Sciatic nerve (tissue), 2 donors: ENCODE measurements at places on chromosomes 5 and 9. TPM values are rescaled to one million over a fixed set of nuclear protein-coding genes. Genes with fewer than 3 reads are reported as not detected.
A peak's percentile ranks its signal among the peaks of the same experiment; 100 is the strongest.

- no peak for DNase-seq
These were observed 19.6 kb downstream of the PJA2 start for GRCh38 chr5:109390188-109390587.

DNA sequence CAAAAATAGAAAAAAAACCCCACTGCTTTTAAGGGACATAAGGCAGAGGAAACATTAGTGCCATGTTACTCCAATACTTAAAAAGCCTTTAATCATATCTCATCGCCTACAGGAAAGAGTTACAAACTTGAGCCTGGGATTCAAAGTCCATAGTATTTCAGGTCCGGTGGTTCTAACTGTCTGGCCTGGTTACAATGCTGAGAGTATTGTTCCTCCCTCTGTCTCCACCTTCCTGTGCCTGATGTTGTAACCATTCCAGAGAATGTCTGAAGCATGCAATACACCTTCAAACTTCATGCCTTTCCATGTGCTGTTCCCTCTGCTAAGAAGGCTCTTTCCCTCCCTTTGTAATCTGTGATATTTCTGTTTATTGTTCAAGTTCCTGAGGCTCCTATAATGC is 41.6 kb upstream of the SLC36A2 start:
- DNase-seq: no peak

- DNase-seq: no peak
These were observed 34.6 kb downstream of the OXCT1 start for GRCh38 chr5:41835645-41836044.

- no peak for DNase-seq
These were observed 463.6 kb upstream of the DAP start for GRCh38 chr5:11224436-11225187.

Gene GABRA1
- total RNA-seq: not detected

Gene CIZ1
- total RNA-seq: 140 TPM

Gene TAF11L10
- not detected for total RNA-seq

GRCh38 chr9:134306636-134307600 is 19.3 kb upstream of the RXRA start:
- peak; percentile 35 for DNase-seq

DNA sequence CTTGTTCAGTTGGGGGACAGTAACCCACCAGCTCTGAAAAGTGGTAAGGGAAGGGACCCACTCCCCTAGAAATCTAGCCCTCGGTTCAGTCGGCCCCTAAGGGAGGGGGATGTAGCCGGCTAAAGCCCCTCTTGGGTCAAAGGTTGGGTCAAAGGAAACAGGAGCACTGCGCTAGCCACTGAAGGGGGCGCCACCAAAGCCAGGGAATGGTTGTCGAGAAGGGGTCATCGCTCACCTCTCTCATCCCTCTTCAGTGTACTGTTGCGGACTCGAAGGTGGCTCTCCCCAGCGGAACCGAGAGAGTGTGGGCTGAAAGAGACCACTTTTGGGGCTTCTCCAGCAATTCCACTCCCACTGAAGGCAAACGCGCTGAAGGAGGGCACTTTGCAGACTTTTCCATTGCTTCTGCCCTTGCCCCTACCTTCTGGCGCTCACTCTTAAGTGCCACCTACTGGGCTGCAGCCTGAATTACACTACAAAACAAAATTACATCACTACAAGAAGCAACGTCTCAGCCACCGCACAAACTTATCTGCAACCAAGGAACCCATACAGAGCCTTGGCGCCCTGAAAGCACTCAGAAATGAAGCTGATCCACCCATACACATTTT is 396.9 kb downstream of the PDE4D start:
- DNase-seq: no peak

DNA sequence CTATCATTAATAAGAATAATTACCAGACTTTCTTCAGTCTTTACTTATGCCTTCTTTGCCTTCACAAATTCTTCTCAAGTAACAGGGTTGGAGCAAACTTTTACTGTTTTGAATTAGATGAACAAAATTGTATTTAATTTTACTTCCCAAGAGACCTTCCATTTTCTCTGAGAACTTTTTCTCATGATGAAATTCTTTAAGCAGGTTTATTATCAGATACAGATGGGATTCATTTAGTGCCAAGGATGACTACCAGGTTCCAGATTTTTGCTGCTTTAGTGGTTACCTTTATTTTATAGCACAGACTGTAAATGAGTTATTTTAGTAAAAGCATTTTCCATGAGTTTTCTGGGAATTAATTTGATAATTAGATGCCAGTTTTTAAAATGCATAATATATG is 125.1 kb downstream of the GDNF start:
- no peak for DNase-seq

- peak; percentile 63 for DNase-seq
These were observed 599 bp downstream of the RAD1 start for GRCh38 chr5:34914671-34915138.

DNA sequence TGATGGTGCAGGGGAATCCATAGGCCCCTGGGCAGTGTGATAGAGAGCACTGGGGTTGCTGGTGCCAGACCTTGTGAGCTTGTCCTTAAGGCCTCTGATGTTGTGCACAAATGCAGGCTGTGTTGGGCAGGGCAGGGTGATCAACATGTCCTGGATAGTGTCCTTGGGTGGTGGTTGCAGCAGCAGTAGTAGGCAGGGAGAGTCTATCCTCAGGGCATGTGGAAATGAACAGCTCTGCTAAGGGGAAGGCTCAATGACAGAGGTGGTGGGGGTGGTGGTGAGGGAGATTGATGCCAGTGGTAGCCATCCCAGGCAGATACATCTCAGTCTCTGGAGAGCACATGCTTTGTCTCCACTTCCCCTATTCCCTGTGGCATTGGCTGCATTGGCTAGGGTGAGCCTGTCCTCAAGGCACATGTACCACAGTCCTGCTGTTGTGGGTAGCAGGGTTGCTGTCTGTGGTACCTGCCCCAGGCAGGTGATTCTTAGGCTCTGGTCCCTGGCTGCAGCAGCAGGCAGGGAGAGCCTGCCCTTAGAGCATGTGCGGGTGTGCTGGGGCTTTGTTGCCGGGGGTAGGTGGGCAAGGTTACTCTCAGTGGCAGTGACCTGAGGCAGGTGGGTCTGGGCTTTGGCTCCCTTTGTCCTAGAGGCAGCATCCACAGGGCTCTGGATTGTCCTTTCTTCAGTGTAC is 111.1 kb downstream of the WDR70 start:
- no peak for DNase-seq

Gene ADAMTS2
- 25.3 TPM for total RNA-seq

Gene LCN10
- total RNA-seq: 5.5 TPM

GRCh38 chr5:53930457-53930856 is 370.0 kb downstream of the NDUFS4 start:
- no peak for DNase-seq

DNA sequence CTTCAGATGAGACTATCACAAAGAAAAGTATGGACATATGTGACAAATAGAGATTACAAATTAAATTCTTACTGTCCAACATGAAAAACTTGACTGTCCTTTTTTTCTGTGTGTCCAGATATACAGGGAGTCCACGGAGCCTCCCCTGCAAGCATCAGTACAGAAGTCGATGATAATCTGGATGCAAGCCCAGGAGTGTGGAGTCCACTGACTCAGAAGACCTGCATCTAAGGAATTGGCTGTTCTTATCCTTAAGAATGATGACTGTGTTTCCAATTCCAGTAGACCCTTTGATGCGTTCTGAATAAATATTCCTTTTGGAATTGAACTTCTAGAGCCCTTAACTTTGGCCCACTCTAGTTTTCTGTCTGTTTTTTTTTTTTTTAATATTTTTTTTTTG is 56.7 kb upstream of the TAF11L2 start:
- no peak for DNase-seq

Gene CFAP77
- total RNA-seq: not detected

Gene MGAT4B
- total RNA-seq: 71.7 TPM

Gene PAXX
- total RNA-seq: 46.6 TPM

Gene SMC5
- total RNA-seq: 52.9 TPM

DNA sequence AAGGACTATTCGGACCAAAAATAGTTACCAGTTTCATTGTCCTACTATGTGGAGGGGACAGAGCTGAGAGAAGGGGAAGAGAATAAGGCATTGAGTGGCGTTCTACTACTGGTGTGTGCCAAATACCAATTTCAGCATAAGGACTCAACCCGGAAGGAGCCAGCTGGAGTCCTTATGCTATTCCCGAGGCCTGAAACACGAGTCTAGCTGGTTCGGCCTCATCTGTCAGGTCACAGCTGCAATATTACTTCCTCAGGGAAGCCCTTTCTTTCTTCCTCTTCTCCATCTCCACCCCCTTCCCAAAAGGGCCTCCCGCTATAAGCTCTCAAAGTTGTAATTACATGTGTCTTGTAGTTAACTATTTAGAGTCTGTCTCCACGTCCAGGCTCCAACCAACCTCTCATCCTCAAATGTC is 20.5 kb upstream of the FER start:
- DNase-seq: no peak

DNA sequence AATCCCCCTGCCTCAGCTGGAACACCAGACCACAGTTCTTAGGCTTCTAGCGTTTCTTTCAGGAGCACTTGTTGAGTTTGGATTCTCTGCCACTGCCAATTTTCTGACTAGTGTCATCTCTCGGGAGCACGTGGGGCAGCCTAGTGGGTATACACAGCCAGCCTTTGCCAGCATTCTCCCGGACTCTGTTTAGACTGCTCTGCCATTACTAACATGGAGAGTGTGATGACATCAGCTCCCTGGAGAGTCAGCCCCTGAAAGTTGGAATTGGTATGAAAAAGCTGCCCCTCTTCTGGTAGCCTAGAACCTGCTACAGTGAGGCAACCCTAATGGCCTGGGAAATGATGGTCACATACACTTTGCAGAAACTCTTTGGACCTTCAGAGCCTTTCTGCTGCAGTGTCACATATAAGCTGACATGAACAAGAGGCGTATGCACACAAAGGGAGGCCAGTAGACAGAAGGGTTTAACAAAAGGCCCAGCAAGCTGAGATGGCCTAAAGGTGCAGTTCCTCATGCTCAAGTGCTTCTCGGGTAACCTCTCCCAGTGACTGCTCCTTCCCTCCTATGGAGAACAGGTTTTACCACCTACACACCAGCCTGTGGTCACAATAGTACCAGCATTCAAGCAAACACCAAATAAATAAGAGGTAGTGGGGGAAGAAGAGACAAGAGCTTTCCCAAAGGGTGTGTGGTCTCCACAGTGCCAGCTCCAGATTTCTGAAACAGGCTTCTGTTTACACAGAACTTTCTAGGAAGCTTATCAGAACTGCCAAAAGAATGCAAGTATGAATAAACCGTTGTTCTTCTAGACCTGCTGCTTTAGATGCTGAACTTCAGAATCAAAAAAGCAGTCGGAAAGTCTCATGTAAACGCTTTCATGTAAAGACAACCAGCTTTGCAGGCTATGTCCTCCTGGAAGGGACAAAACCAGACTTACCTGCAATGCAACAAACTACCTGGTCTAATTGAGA is 16.5 kb downstream of the SPACA9 start:
- DNase-seq: no peak

GRCh38 chr5:53873235-53873634 is 312.8 kb downstream of the NDUFS4 start:
- DNase-seq: no peak

DNA sequence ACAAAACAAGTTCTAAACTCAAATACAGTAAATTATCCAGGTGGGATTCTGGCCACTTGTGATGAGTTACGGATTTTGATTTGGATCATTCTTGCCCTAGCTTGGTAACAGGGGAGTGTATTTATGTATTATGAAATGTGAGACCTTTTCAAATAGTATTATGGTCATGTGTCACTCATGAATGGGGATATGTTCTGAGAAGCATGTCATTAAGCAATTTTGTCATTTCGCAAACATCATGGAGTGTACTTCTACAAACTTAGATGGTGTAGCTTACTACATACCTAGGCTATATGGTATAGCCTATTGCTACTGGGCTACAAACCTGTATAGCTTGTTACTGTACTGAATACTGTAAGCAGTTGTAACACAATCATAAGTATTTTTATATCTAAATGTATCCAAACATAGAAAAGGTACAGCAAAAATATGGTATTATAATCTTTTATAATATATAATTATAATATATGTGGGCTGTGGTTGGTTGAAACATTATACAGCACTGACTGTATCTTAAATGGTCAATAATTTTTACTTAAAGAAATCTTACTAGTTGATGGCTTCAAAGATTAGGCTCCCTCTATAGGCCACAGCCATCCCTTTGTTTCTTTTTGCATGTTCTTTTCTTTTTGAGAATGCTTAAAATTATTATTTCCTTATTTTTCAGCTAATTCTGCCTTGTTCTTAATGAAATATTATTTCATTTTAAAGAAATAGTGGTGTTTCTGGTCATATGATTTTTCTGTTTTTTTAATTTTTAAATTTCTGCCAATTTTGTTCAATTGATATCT is 128.4 kb downstream of the MAST4 start:
- DNase-seq: no peak

Gene PFN3
- not detected for total RNA-seq

DNA sequence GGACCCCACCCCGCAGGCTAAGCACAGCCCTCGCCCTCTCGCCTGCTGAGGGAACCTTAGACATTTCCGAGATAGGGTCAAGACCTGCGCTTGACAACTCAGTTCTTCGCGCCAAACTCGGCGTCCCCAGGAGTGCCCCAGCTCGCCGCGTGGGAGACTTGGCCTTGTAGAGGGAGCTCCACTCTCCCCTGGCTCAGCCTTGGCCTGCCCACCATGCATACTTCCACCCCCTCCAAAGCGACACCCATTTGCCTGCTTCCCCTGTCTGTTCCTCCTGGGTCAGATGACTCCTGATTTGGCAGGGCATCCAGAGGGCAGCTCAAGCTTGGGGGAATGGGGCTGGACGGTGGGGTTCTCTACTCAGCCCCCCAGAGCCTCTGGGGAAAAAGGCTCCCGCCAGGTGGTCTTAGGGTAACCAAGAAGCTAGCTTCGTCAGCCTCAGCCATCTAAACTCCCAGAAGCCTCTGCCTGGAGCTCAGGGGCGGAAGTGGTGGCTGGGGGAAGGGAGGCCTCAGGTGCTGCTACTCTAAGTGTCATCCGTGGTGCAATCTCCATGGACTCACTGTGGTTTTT is 560 bp downstream of the DOCK2 start:
- DNase-seq: no peak

DNA sequence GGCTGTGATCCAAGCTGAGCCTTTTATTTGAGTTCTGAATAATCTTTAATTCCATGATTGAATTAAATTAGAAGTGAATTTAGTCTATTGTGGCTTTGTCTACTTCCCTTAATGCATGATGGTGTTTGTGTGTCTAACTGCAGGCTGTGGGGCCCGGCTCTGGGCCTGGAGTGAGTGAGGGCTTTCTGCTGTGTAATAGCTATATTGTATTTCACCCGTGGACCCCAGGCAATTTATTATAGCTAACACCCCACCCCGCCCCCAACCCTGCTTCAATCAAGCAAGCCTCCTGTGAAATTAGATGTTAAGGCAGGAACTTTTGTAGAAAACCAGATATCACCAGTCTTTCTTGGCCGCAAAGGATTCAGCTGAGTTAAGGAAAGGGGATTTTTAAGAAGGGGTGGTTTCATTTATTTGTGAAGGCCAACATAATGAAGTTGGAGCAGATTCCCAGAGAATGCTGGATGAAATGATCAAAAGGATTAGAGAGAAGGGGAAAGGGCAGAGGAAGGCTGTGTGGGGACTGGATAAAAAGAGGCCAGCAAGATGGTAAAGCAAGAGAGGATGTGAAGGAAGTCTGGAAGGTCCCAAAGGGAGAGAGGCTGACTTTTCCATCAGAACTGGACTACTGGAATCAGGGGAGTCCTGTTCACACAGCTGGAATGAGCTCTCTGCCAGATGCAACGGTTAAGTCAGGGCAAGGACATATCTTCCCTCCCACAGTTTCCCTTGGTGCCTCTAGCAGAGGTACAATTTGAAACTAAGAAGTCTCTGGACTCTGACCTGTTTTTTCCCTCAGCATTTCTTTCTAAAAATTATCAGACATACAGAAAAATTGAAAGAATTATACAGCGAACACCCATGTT is 125.3 kb upstream of the SAP30L start:
- DNase-seq: no peak

GRCh38 chr5:172248637-172249036 is 34.9 kb downstream of the UBTD2 start:
- DNase-seq: no peak

- no peak for DNase-seq
These were observed 4.1 kb downstream of the MRPL36 start for GRCh38 chr5:1795506-1795905.
